ENCODE measurements at places on chromosomes 11 and 22.

GRCh38 chr22:23100124-23100801, 29.9 kb downstream of the GNAZ start:
- DNase-seq, result no peak

GRCh38 chr11:10926801-10927211, 69.0 kb upstream of the ZBED5 start:
- DNase-seq, result no peak

DNA sequence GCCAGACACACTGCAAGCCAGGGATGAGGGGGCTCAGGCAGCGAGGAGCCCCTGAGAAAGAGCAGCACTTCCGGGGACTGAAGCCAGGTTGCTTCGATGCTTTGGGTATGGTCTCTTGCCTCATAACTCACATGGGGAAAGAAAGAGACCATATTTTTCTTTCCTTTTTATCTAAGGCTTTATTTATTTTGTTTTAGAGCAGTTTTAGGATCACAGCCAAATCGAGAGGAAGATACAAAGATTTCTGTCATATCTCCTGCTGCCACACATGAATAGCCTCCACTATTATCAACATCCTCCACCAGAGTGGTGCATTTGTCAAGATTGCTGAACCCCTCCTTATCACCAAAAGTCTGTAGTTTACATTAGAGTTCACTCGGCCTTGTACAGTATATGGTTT, 24.3 kb upstream of the ADSL start:
- no peak for DNase-seq

GRCh38 chr11:93507517-93507916, 35.7 kb downstream of the SMCO4 start:
- no peak for DNase-seq

- DNase-seq, result no peak
Measured at GRCh38 chr11:26985943-26986342, 8.0 kb upstream of the FIBIN start.

- DNase-seq, result no peak
Measured at GRCh38 chr11:29251738-29252137, 765.1 kb downstream of the KCNA4 start.

Data from activated naive CD8-positive, alpha-beta T cell treated with anti-CD3 and anti-CD28 coated beads for 36 hours (primary cell).